ENCODE measurements at places on chromosomes 1 and 21.

DNA sequence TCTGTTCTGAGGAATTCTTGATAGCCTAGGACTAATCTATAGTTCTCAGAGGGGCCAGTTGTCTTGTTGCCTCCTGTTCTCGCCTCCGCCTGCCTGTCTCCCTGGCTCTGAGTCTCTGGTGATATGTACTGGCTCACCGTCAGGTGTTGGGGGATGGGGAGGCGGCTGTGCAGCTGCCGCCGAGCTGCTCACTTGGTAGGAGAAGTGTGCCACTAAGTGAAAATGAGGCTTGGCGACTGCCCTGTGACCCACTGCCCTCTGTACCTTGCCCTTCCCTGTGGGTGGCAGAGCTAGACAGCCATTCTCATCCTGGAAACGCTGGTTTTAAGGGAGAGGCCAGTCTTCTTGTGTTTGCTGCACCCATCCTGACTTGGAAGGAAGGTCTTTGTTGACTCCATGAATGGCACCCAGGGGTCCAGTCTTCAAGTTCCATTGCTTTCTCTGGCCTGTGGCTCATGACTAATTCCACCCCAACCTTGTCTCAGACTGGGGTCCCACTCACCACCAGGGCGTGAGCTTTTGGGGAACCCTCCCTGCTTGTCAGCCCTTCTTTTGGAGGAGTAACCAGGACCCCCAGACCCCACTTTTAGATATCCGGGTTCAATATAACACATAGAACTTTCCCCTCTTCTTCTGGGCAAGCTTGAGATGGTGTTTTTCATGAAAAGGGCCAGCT, 120.6 kb downstream of the CACNA1E start:
- no peak for DNase-seq

DNA sequence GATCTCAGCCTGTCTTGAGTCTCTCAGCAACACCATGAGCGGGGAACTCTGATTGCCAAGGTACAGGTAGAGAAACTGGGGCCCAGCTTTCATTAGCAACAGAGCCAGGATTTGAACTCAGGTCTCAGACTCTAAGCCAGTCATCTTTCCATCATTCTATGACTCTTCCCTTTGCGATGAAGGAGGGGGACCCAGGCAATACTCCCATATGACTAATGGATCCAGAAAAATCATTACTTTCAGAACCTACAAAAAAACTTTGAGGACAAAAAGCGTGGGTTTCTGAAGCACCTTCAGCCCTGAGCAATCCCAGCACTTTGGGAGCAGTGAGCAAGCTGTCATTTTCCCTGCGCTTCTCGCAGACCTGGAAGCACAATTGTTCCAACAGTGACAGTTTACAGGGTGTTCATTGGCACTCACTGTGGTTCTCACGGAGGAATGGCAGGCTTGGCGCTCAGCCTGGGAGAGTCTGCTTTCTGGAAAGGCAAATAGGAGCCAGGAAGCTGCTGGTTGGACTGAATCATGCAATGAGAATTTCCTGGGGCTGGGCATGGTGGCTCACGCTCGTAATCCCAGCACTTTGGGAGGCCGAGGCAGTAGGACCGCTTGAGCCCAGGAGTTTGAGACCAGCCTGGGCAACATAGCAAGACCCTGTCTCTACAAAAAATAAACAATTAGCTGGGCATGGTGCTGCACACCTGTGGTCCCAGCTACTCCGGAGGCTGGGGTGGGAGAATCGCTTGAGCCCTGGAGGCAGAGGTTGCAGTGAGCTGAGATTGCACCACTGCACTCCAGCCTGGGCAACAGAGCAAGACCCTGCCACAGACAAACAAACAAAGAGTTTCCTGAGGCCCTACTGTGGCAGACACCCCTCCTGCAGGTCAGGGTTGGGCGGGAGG, 40.1 kb downstream of the SLC2A7 start:
- DNase-seq, result no peak

GRCh38 chr1:236066828-236067386, 2.0 kb upstream of the NID1 start:
- no peak for DNase-seq

DNA sequence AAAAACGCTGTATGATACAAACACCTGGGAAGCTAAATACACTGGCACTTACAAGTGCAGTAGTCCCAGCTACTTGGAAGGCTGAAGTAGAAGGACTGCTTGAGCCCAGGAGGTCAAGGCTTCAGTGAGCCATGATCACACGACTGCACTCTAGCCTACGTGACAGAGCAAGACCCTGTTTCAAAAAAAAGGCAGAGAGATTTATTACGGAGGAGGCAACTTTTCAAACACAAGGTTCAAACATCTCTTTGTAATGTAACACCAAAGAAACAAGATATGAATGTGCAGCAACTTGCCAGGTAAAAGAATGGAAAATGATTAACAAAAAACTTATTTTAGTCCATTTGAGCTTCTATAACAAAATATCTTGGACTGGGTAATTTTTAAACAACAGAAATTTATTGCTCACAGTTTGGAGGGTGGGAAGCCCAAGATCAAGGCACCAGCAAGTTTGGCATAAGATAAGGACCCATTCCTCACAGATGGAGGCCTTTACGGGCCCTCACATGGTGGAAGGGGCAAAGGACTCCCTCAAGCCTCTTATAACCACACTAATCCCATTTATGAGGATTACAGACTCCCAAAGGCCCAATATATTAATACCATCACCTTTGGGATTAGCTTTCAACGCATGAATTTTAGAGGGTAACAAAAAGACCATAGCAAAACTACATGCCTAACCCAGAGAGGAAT, 73.3 kb downstream of the EVI5 start:
- DNase-seq, result no peak

DNA sequence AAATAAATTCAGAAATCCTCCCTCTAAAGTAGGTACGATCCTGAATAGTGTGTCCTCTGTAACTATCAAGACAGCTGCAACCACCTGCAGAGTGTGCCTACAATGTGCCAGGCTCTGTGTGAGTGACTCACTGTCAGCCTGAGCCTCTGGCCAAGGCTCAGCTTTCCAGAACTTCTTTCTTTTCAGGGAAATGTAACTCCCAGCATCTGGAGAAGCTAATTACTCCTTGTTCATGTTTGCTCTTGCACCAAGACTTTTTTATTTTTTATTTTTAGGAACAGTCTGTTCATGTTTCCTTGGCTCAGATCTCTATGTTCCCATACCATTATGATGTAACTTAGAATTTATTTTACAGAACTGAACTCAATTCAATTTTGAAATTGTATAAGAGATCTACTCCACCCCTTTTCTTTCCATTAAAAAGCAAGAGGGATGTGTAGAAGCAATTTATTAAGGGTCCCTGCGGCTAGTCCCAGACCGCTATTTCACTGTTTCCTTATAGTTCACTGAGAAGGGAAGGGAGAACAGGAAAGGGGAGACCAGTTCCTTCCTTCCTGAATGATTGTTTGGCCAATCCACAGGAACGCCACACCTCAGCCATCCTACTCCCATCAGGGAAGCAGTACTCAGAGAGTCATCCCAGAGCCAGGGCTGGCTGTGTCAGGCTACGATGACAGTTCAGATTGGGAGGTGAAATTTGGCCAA, 112.4 kb upstream of the ZNF648 start:
- DNase-seq, result no peak

All from neural progenitor cell (in vitro differentiated cells).